Naive thymus-derived CD8-positive, alpha-beta T cell (primary cell): ENCODE measurements at places on chromosomes 5 and 9. TPM values are rescaled to one million over a fixed set of nuclear protein-coding genes. Genes with fewer than 3 reads are reported as not detected.

SPARC gene
- not detected for polyA plus RNA-seq

GPBP1 gene
- polyA plus RNA-seq, result 93.0 TPM

DNA sequence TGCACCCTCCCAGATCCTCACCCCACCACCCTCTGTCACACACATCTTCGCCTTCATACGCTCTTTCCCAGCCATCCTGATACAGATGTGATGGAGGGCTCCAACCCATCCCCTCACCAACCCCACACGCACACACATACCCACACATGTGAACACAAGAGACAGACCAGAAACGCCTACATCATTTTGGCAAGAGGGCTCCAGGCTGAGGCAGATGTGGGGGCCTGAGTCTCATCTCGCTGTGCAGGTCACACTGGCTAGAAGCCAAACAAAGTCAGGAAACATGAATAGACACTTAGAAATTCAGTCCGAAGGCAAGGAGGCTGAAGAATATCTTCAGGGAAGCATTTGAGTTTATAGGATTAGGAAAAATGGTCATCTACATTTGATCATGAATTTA lies 6.2 kb downstream of the PRDM12 start:
- DNase-seq, result no peak

- no peak for DNase-seq
These were observed 6.1 kb downstream of the MAMDC2 start for GRCh38 chr9:70049672-70050271.

DNA sequence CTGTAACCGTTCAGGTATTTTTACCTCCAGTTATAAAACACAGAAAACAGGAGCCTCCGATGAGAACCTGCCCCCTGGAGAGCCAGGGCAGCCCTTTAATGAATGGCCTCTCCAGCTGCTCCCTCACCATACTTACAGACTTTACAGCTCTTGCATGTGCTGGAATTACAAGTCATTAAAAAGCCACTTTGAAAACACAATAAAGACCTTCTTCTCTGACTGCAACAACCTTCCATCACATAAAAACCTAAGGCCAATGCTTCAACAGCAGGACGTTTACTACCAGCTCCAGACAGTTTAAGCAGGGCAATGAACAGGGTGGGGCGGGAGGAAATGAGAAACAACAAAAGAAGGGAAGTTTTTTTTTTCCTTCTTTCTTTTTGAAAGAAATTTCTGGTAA lies 213.8 kb downstream of the MLLT3 start:
- no peak for DNase-seq

GRCh38 chr5:21711866-21712758 lies 1141.0 kb downstream of the CDH12 start:
- no peak for DNase-seq

DNA sequence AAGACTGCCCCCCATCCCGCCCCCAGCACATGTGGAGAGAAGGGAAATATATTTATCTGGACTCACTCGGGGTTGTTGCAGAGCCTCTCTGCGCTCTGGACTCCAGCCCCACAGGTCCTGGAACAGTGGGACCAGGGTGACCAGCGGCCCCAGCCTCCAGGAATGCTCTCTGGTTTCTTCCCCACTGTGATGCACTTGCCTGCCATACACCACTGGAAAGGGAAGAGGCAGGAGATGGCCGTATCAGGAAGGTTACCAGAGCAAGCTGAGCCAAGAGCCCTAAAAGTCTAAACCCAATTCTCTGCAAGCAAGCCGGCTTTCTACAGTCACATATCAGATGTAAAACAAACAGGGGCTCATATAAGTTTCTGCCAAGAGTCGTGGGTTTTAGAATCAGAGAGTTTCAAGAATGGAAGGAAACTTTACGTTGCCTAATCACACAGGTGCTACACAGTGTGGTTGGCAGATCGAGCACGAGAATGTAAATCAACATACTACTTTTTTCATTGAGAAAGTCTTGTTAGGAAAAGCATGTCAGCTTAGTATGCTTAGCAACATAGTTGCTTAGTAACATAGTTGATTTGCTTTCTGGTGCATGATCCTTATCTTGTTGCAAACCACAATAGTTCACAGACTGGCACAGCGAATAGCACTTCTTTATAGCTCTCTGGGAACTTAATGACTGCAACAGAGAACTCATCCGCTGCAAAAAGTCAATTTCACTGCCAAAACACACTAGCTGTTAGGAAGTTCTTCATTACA lies 201.2 kb downstream of the TARS1 start:
- no peak for DNase-seq

DNA sequence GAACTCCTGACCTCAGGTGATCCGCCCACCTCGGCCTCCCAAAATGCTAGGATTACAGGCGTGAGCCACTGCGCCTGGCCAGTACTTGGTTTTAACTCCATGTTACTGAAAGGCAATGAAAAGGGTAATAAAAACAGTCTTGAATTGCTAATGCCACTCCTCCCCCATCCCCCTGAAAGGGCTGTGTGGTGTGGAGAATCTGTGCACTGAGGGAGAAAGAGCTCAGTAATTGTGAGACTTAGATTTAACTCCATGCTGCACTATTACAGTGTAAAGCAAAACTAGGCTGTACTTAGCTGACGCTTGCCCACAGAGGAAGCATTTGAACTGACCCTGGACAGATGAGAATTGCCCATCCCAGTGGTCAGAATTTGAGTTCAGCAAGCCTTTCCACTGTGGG lies 1662.4 kb upstream of the ACO1 start:
- DNase-seq, result no peak

DNA sequence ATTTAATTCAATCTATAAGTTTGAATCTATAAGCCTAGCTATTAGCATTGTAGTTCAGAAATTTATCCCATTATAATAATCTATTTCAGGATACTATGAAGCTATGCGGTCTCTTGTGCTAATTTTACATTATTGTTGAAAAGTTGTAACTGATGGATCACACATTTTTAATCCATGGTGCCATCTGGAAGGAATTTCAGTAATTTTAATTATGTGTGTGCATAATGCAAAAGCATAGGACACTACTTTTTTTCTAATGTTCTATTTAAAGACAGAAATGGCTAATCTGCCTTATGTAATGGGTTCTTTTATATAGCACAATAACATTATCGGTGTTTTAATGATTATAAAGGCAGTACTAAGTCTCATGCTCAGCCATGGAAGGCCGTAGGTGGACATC lies 90.6 kb downstream of the HOMER1 start:
- DNase-seq, result no peak

GRCh38 chr5:136710834-136711233 lies 345.5 kb upstream of the TRPC7 start:
- DNase-seq, result no peak

DNA sequence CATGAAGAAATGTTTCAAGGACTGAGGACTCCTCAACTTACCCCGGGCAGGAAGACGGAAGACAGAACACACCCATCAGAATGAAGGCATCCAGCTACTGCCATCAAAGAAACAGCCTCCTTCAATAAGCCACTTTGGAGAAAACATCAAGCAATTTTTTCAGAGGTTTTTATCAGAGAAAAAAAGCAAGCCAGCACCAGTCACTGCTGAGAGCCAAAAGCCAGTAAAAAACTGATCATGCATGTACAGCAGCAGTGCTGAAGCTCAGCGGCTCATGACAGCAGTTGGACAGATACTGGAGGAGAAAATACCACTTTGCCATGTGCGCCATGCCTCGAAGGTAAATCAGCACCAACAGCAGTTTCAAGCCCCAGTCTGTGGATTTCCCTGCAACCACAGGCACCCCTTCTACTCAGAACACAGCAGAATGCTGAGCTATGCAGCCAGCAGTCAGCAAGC lies 10.1 kb upstream of the ZNF484 start:
- DNase-seq, result peak; percentile 63

DNA sequence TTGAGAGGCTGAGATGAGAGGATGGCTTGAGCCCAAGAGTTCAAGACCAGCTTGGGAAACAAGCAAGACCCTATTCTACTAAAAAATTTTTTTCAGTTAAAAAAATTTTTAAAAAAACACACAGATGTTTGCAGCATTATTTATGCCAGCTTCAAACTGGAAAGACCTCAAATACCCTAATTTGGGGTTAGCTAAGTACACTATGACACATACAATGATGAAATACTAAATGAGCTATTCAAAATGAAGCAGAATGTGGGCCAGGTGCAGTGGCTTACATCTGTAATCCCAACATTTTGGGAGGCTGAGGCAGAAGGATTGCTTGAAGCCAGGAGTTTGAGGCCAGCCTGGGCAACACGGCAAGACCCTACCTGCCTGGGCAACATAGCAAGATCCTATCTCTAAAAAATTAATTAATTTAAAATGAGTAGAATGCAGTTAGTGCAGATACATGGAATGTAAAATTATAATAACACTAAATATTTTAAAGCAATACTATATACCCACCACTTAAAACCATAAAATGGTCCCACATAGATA lies 44.9 kb downstream of the LHFPL2 start:
- DNase-seq, result no peak

DNA sequence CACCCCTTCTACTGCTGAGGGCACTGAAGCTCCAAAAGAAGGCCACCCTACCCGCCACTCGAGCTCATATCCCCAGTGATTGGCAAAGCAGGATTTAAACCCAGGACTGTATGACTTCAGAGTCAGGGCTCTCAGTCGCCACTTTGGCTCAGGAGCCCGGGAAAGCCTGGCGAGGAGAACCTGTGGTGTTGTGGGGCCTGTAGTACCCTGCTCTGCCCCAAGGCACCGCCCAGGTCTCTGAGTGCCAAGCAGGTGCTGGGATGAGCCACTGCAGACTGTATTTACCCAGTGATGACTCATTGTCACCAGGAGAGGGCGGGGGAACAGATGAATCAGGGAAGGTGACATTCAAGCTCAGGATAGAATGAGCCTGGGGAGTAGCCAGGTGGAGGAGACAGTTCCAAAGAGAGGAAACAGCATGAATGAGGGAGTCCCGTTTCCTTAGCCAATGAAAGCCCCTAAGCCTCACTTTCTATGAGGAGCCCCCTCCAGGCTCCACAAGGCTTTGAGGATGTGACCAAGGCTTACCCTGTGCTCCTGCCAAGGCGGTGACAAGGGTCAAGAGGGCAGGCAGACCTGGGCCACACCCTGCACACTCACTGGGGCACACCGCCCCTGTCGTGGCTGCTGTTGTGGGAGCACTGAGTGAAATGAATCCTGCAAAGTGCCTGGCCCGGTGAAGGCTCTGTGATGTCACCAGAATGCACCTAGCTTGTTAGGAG lies 17.8 kb upstream of the DPM2 start:
- peak; percentile 56 for DNase-seq
